ENCODE measurements at places on chromosomes 2 and 18. TPM values are rescaled to one million over a fixed set of nuclear protein-coding genes. Genes with fewer than 3 reads are reported as not detected.

Gene COLEC11
- total RNA-seq = 5.2 TPM

Gene NT5C1B
- total RNA-seq = not detected

Gene G6PC2
- not detected for total RNA-seq

Gene THSD7B
- total RNA-seq = 4.2 TPM

Measured in thymus (tissue), 14 donors.